ENCODE measurements at places on chromosomes 7 and 10.

DNA sequence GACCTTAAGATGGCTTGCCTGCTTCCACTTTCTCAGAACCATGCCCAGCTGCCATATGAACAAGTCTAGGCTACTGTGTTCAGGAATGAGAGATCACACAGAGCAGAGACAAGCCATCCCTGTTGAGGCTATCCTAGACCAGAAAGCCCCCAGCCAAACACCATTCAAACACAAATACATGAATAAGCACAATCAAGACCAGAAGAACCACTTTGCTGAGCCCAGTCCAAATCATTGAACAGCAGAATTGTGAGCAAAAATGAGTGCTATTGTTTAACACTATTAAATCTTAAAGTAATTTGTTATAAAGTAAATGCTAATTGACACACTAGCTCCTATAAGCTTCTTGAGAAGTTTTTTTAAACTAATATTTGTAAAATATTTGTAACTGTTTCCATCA is 79.0 kb upstream of the LYZL1 start:
- DNase-seq = no peak

DNA sequence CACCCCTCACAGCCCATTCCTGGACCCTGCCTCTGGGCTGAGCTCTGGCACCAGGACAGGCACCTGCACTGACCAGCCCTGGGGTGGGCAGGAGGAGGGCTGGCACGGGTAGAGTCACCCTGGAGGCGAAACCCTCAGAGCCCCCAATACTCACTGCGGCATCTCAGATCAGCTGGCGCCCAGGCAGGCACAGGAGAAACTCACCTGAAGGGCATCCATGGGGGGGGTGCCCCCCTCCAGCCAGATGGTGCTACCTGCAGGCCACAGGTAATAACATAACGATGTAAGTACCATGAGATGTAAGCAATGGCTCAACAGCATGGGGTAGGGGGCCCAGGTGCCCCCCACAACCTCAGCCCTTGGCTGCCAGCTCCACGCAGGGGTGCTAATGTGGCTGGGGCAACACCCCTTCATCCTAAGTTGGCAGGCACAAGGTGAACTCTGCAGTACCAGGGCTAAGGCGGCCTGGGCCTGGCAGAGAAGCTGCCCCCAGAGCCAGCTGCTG is 12.1 kb upstream of the PYROXD2 start:
- DNase-seq = no peak

DNA sequence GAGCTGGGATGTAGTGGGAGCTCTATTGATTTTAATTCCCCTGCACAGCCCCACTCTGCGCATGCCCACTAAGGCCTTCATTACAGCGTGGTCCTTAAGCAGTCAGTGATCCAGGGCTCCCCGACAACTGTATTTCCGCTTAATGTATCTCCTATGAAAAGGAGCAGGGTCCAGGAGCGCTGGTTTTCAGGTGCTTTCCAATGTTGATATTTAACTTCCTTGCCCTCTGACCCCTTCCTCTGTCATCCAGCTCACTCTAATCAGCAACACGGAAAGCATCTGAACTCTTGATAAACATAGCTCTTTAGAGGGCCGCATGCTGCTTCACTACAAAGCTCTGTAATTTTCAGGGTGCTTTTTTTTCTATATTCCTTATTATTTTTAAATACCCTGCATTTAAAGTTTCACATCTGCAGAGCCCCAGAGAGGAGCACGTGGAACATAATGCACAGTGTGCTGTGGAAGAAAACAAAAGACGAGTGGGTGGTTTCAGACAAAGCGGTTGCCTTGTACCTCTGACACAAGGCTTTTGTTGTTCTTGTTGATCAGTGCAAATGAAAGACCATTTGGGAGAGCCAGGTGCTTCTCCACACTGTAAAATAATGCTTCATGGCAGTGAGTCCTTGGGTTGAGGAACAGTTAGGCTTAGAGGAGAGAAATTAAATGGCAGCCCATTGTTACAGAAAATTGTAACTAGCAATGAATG is 465.9 kb upstream of the CELF2 start:
- no peak for DNase-seq

DNA sequence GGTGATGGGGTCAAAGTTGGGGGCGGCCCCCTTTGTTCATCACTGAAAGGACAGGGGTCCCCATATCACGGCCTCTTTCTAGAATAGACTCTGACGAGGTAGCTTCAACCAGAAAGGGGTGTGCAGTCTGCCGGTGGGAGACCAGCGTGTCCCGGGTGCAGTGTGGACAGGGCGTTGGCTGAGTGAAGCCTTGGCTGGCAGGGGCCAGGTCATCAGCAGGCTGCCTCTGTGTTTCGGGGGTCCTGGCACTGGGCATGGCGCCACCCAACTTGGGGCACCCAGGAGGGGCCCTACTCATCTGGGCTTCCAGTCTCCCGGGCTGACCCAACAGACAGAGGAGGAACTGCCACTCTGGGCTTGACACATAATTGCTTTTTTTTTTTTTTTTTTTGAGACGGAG is 3.5 kb upstream of the AMZ1 start:
- no peak for DNase-seq

- no peak for DNase-seq
These were observed 146.3 kb downstream of the GALNT17 start for GRCh38 chr7:71278257-71278656.

DNA sequence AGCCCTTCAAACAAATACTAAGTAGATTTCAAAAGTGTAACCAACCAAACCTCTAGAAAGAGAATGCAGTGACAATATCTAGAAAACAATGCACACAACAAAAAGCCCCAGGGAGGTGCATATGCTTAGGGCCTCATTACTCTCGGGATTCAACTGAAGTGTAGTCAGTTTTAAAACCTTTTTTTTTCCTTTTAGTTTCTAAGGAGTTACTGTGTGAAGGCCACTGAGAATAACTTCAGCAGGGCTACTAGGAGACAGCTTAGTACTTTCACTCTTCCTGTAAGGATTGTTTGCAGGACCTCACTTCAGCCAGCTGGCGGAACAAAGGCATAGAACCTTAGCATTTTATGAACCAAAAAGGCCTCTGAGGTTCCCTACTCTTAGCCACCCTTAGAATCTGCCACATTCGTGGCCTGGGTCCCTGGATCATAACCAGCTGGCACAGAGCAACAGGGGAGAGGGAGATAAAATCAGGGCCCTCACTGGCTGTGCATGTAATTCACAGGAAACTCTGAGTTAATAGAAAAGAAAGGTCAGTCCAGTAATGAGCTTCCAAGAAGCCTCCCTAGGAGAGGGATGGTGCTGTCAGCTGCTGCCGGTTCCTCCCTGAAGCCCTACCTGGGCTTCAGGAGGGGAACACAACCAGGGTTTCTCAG is 3.6 kb downstream of the VOPP1 start:
- DNase-seq = no peak

DNA sequence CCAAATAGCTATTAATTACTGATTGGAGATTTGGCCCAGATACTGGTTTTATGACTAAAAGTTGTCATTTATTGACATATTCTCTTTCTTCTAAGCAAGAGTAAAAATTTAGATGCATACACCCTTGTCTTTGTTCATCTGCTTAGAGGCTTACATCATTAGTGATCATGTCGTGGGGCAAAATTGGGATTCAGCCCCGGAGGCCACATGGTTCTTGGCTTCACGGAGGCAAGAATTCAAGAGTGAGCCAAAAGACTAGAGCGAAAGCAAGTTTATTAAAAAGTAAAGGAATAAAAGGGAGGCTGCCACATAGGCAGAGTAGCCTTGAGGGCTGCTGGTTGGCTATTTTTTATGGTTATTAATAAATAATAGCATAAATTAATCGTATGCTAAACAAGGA is 41.1 kb downstream of the MINPP1 start:
- no peak for DNase-seq

GRCh38 chr7:137209151-137209817 is 134.2 kb downstream of the PTN start:
- no peak for DNase-seq

DNA sequence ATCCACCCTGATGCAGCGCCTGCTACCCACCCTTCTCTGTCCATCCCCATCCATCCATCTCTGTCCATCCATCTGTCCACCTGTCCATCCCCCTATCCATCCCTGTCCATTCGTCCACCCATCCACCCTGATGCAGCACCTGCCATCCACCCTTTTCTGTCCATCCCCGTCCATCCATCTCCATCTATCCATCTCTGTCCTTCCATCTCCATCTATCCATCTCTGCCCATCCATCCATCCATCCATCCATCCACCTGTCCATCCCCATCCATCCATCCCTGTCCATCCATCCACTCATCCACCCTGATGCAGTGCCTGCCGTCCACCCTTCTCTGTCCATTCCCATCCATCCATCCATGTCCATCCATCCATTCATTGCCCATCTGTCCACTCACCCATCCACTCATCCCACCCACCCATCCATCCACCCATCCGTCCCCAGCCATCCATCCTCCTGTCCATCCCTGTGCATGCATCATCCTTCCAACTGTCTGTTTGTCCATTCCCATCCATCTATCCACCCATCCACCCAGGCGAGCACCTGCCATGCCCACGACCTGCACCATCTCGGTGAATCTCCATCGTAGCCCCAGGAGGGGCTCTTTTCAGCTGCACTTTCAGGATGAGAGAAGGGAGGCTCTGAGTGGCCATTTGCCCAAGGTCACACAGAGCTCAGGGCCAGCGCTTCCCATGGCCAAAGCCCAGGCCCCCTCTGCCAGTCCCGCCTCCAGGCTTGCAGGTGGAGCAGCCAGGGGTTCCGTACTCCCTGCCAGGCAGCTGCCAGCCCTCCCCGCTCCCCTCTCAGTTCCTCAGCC is 137.4 kb downstream of the LHPP start:
- DNase-seq = no peak

DNA sequence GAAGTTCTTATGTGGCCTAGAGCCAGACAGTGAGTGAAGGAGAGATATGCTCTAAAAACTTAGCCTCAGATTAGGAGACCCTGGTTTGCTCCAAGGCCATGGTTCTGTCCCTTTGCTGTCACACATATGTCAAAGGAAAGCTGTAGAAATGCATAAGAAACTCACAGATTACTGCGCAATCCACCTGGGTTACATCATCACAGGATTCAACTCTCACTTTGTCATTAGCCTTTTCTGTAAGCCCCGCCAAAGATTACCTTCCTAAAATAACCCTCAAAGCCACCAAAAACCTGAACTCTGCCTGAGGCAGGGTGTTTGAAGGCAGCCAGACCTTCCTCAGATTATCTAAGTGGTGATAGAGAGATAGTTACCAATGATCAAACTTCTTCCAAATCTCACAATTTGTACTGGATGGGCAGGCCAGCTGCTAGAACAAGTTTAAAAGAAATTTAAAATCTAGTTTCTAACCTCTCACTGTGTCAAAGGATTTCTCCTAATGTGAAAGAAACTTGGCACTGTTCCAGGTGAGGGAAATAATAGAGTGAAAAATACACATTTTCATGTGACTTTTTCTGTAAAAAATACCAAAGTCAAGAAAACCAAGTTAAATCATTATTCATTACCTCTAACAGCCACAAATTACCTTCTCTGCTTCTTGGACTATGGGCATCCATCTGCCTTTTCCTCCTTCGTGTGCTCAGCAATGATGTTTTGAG is 567.2 kb downstream of the SUGCT start:
- DNase-seq = no peak

- no peak for DNase-seq
These were observed 223.7 kb upstream of the PRSS58 start for GRCh38 chr7:142481548-142481947.

- DNase-seq = no peak
These were observed 15.2 kb downstream of the FAM24B start for GRCh38 chr10:122864194-122864592.

DNA sequence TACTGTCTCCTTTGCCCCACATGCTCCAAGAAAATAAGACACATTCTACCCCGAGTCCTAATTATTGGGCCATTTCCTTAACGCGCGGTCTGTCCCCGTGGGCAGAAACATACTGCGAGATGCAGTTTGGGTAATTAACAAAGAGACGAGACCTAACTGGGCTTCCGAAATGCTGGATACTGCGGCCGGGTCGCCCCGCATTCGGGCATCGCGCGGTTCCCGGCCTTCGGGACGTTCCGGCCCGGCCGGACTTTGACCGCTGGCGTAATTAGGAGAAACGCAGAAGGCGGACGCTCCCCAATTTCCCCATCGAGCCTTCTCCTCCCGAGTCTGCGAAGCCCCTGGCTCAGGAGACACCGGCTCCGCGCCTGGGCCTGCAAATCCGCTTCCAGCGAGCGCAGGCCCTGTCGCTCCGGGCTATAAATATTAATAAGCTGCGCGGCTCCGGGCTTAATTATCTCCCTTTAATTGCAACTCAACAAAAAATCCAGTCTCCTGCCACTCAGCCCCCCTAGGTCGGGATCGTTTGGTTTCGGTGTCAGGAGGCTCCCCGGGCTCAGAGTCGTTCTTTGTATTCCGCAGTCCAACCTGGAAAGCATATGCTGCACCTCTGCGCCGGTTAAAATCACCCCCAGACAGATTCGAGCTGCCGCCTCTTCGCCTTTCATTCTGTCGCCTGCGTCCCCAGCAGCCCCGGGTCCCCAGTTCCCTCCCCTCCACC is 131.5 kb downstream of the SPAG6 start:
- DNase-seq = peak; percentile 7

DNA sequence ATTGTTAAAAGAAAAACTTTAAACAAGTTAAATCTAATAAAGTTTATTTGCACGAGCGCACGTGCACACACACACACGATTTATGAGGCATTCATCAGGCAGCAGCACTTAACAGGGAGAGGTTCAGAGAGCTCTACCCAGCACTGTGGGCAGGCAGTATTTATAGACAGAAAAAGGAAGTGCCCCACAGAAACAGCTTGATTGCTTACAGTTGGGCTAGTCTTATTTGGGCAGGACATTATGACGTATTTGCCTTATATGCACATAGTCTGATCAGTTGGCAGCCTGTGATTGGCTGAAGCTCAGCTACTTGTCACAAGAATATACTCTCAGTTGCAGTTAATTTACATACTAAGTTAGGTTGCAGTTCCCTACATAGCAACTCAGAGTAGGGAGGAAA is 1.2 kb upstream of the SDHAF3 start:
- DNase-seq = no peak

DNA sequence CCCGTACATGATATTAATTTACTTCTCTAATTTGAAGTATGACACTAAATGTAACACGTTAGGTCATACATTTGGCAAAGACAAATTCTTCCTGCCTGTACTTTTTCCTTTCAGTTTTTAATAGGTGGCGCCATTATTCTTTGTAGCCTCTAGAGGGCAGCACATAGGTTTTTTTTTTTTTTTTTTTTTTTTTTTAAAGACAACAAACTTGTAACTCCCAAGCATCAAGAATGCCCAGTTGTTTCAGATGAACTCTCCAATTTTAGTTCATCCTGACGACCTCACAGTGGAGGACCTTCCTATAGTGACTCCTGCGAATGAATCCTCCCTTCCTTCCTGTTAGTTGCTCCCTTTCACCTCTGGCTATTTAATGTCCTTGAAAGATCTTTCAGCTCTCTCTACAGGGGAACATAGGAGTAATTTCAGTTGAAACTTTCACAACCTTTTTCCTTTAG is 139.3 kb upstream of the HDAC9 start:
- no peak for DNase-seq

DNA sequence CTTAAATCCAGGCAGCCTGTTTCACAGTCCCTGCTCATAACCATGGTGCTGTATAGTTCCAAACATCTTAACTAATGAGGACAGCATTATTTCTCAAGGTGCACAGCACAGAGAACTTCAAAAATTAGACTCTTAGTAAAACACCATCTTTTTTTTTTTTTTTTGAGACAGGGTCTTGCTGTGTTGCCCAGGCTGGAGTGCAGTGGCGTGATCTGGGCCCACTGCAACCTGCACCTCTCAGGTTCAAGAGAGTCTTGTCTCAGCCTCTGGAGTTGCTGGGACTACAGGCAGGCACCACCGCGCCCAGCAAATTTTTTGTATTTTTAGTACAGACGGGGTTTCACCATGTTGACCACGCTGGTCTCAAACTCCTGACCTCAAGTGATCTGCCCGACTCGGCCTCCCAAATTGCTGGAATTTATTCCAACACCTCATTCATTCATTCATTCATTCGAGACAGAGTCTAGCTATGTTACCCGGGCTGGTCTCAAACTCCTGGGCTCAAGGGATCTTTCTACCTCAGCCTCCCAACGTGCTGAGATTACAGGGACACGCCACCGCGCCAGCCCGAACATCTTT is 507 bp upstream of the TMEM254 start:
- no peak for DNase-seq
